ENCODE measurements at places on chromosomes 1 and 21. TPM values are rescaled to one million over a fixed set of nuclear protein-coding genes. Genes with fewer than 3 reads are reported as not detected.

The NPHS2 gene
- not detected for total RNA-seq

The RUNX3 gene
- not detected for total RNA-seq

The LCE6A gene
- total RNA-seq: not detected

The WNT3A gene
- not detected for total RNA-seq

The BCAR3 gene
- total RNA-seq: 54.1 TPM

The KIF21B gene
- total RNA-seq: 2.7 TPM

The SETD4 gene
- total RNA-seq: 18.4 TPM

The MOB3C gene
- total RNA-seq: 5.1 TPM

The CELA2A gene
- not detected for total RNA-seq

The OR2C3 gene
- not detected for total RNA-seq

The GJA9 gene
- not detected for total RNA-seq

The CGN gene
- 1.7 TPM for total RNA-seq

The RIPK4 gene
- total RNA-seq: not detected

The CFAP74 gene
- not detected for total RNA-seq

The DNM3 gene
- 3.3 TPM for total RNA-seq

The BLACAT1 gene
- total RNA-seq: under 0.01 TPM

The SHISAL2A gene
- total RNA-seq: not detected

The ZNF683 gene
- total RNA-seq: not detected

The SHCBP1L gene
- not detected for total RNA-seq

The PODN gene
- total RNA-seq: 0.29 TPM

The SLAMF9 gene
- total RNA-seq: not detected

Data from thoracic aorta endothelial cell (primary cell).